ENCODE measurements at places on chromosomes 13 and 19. TPM values are rescaled to one million over a fixed set of nuclear protein-coding genes. Genes with fewer than 3 reads are reported as not detected.

GRCh38 chr13:43071824-43072223 lies 48.4 kb downstream of the DNAJC15 start:
- DNase-seq: no peak
- H3K4me3 ChIP-seq: no peak overlapping the region
- H3K27ac ChIP-seq: no peak overlapping the region
- no peaks in the 10 kb centered on the region for H3K36me3 ChIP-seq

- no peaks in the 10 kb centered on the region for H3K4me1 ChIP-seq
- no peaks in the 10 kb centered on the region for H3K27me3 ChIP-seq
- H3K4me3 ChIP-seq: no peak overlapping the region
- H3K36me3 ChIP-seq: no peaks in the 10 kb centered on the region
- H3K27ac ChIP-seq: no peak overlapping the region
These were observed 785.8 kb upstream of the SLC10A2 start for GRCh38 chr13:103852036-103852435.

DNA sequence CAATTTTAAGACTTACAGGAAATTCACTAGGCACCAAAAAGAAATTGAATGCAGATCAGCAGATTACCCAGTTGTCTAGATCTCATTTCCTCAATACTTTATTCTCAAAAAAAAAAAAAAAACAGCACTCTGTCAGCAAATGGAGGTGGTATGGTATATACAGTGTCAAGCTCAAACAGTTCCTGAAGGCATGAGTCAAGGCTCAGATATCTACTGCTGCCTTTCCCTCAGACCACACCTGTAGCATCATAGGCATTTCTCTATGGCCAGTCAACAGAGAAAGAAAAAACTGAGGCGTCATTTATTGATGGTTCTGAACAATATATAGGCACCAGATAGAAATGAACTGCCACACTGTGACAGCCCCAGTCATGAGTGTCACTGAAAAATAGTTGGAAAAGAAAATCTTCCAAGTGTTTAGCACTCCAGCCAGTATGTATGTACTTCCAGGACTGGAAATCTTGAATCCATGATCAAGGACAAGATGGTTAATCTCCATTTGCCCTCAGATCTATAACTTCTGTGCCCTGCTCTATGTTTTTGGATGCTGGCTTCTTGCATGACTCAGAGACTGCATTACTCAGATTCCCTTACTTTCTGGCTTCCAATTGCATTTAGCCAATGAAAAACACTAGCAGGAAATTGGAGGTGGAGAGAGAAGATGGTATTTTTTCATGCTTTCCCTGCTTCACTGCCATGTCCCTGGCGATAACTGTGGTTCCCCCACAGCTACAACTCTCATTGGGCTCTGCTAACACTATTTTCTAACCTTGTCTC lies 8.4 kb upstream of the COG3 start:
- H3K36me3 ChIP-seq: no peaks in the 10 kb centered on the region
- DNase-seq: no peak
- no peak overlapping the region for H3K4me3 ChIP-seq
- H3K4me1 ChIP-seq: no peaks in the 10 kb centered on the region
- H3K27ac ChIP-seq: no peak overlapping the region
- H3K27me3 ChIP-seq: no peaks in the 10 kb centered on the region

- H3K27me3 ChIP-seq: no peaks in the 10 kb centered on the region
- no peak overlapping the region for H3K4me3 ChIP-seq
- no peak for DNase-seq
- no peaks in the 10 kb centered on the region for H3K4me1 ChIP-seq
- no peak overlapping the region for H3K27ac ChIP-seq
- H3K36me3 ChIP-seq: no peaks in the 10 kb centered on the region
These were observed 141.0 kb upstream of the TMTC4 start for GRCh38 chr13:100815476-100816046.

GRCh38 chr13:28490061-28490460 lies 4.9 kb downstream of the FLT1 start:
- H3K36me3 ChIP-seq: no peaks in the 10 kb centered on the region
- no peak overlapping the region for H3K4me3 ChIP-seq
- H3K4me1 ChIP-seq: peaks cover 4% of the 10 kb centered on the region
- H3K27ac ChIP-seq: no peak overlapping the region
- no peak for DNase-seq

GRCh38 chr19:7509625-7510024 lies 6.3 kb upstream of the ZNF358 start:
- DNase-seq: peak; percentile 67
- no peaks in the 10 kb centered on the region for H3K36me3 ChIP-seq
- H3K4me3 ChIP-seq: no peak overlapping the region
- H3K27me3 ChIP-seq: 0 out of 2 replicates have a peak, but pooled peaks cover 6% of the 10 kb centered on the region
- no peak overlapping the region for H3K27ac ChIP-seq

GRCh38 chr13:99045396-99045795 lies 67.5 kb upstream of the DOCK9 start:
- no peak for DNase-seq
- no peaks in the 10 kb centered on the region for H3K36me3 ChIP-seq
- no peaks in the 10 kb centered on the region for H3K4me1 ChIP-seq
- H3K27ac ChIP-seq: no peak overlapping the region
- no peaks in the 10 kb centered on the region for H3K27me3 ChIP-seq

- no peak for DNase-seq
- H3K4me3 ChIP-seq: no peak overlapping the region
- no peak overlapping the region for H3K27ac ChIP-seq
- no peaks in the 10 kb centered on the region for H3K36me3 ChIP-seq
- no peaks in the 10 kb centered on the region for H3K27me3 ChIP-seq
- H3K4me1 ChIP-seq: no peaks in the 10 kb centered on the region
These were observed 6.2 kb downstream of the ZNF709 start for GRCh38 chr19:12478234-12478941.

- no peaks in the 10 kb centered on the region for H3K4me1 ChIP-seq
- no peak overlapping the region for H3K4me3 ChIP-seq
- no peaks in the 10 kb centered on the region for H3K27me3 ChIP-seq
- no peak overlapping the region for H3K27ac ChIP-seq
- no peaks in the 10 kb centered on the region for H3K36me3 ChIP-seq
These were observed 20.2 kb downstream of the ATP8A2 start for GRCh38 chr13:25391932-25392331.

DNA sequence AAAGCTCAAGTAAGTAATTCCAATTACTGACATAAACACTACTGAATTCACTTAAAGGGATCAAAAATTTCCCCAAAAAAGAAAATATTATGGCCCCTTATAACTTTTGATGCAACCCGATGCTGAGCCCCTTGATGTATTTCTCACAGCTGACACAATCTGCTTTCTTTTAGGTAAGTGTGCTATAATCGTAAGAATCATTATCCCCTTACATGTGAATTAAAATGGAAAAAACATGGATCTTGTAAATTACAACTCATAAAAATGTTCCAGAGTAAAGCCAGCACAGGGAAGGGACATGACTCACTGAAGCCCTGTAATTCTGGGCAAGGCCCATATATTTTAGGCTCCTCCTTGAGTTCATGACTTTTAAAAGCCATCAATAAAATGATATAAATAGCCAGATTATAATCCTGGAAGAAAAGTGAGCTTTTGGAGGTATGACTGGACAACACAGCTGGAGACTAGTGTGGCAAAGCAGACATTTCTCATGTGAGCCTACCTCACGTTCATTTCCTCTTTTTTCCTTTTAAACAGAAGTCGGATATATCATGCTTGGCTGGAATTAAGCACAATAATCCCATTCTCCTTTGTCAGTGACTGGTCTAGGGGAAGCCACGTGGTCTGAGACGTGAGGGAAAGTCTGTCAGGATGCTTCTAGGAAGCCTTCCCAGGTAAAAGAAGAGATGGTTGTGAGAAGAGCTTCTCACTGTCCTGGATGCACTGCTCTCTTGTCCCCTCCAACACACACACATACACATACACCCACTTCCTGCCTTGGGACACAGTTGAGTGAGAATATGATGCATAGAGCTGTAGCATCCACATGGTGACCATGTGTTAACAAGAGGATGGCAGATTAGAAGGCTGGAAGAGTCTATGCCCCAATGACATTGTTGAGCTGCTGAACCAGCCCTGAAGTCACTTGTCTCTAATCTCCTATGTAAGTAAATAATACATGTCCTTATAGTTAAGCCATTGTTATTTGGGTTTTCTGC lies 165.4 kb downstream of the RGCC start:
- H3K27ac ChIP-seq: no peak overlapping the region
- no peaks in the 10 kb centered on the region for H3K36me3 ChIP-seq
- H3K4me3 ChIP-seq: no peak overlapping the region
- H3K27me3 ChIP-seq: no peaks in the 10 kb centered on the region
- DNase-seq: no peak

- H3K27ac ChIP-seq: no peak overlapping the region
- no peaks in the 10 kb centered on the region for H3K27me3 ChIP-seq
- no peak for DNase-seq
- no peak overlapping the region for H3K4me3 ChIP-seq
- H3K4me1 ChIP-seq: no peaks in the 10 kb centered on the region
These were observed 33.3 kb downstream of the UFM1 start for GRCh38 chr13:38382946-38383345.

DNA sequence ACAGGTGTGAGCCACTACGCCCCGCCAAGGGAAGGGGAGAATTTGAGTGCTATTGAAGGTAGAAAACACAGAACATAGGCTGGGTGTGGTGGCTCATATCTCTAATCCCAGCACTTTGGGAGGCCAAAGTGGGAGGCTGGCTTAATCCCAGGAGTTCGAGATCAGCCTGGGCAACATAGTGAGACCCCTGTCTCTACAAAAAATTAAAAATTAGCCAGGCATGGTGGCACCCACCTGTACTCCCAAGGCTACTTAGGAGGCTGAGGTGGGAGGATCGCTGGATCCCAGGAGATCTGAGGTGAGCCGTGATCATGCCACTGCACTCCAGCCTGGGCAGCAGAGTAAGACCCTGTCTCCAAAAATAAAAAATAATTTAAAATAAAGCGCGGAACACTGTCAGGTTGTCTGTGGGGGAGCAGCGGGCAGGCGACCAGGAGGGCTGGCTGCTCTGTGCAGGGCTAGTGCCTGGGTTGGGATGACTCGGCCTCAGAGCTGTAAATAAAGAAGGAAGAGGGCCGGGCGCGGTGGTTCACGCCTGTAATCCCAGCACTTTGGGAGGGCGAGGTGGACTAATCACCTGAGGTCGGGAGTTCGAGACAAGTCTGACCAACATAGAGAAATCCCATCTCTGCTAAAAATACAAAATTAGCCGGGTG lies 41.0 kb downstream of the LTBP4 start:
- H3K27me3 ChIP-seq: no peaks in the 10 kb centered on the region
- H3K36me3 ChIP-seq: no peaks in the 10 kb centered on the region
- peaks cover 3% of the 10 kb centered on the region for H3K4me1 ChIP-seq
- DNase-seq: no peak
- H3K4me3 ChIP-seq: no peak overlapping the region

GRCh38 chr13:93260591-93260990 lies 34.0 kb downstream of the GPC6 start:
- no peaks in the 10 kb centered on the region for H3K4me1 ChIP-seq
- H3K36me3 ChIP-seq: no peaks in the 10 kb centered on the region
- no peak overlapping the region for H3K27ac ChIP-seq
- DNase-seq: no peak
- H3K4me3 ChIP-seq: no peak overlapping the region

DNA sequence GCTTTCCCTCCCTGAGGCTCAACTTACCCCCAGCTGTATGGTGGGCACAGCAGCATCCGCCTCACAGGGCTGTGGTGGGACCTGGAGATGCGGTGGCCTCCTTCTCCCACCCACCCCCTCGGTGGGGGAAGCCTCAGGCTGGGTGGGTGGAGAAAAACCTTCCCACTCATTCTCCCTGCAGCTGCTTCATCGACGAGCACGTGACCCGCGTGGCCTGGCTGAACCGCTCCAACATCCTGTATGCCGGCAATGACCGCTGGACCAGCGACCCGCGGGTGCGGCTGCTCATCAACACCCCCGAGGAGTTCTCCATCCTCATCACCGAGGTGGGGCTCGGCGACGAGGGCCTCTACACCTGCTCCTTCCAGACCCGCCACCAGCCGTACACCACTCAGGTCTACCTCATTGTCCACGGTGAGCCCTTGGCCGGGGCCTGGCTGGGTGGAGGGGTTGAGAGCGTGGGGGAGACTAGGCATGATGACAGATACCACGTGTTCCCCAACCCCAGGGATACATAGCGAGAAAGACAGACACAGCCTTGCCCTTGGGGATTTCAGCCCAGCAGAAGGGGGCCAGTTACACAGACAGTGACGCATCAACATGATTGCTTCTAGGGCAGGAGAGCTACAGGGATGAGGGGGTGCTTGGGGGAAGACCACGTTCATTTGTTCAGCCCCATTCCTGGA lies 12.2 kb downstream of the IGLON5 start:
- peaks cover 5% of the 10 kb centered on the region for H3K27me3 ChIP-seq
- no peak overlapping the region for H3K27ac ChIP-seq
- H3K4me3 ChIP-seq: no peak overlapping the region

- no peaks in the 10 kb centered on the region for H3K27me3 ChIP-seq
- no peaks in the 10 kb centered on the region for H3K4me1 ChIP-seq
- no peak overlapping the region for H3K27ac ChIP-seq
- DNase-seq: no peak
- no peak overlapping the region for H3K4me3 ChIP-seq
These were observed 84.0 kb downstream of the LACC1 start for GRCh38 chr13:43963726-43964125.

DNA sequence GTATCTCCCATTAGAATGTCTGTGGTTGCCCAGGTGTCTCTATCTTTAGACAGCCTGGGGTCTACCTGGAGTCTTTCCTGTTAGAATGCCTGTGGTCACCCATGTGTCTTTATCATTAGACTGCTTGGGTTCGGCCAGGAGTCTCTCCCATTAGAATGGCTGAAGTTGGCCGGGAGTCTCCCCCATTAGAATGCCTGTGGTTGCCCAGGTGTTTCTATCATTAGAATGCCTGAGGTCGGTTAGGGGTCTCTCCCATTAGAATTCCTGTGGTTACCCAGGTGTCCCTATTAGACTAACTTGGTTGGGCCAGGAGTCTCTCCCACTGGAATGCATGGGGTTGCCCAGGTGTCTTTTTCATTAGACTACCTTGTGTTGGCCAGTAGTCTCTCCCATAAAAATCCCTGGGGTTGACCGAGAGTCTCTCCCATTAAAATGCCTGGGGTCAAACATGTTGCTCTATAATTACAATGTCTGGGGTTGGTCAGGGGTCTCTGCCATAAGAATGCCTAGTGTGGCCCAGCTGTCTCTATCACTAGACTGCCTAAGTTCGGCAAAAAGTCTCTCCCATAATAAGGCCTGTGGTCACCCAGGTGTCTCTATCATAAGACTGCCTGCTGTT lies 1448.7 kb downstream of the UQCRFS1 start:
- H3K27ac ChIP-seq: no peak overlapping the region
- no peaks in the 10 kb centered on the region for H3K4me1 ChIP-seq
- no peak overlapping the region for H3K4me3 ChIP-seq
- peaks cover 48% of the 10 kb centered on the region for H3K27me3 ChIP-seq

DNA sequence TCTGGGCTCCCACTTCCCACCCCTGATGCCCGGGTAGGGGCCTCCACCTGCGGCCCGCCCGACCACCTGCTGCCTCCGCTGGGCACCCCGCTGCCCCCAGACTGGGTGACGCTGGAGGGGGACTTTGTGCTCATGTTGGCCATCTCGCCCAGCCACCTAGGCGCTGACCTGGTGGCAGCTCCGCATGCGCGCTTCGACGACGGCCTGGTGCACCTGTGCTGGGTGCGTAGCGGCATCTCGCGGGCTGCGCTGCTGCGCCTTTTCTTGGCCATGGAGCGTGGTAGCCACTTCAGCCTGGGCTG lies 7.9 kb downstream of the DBP start:
- H3K27me3 ChIP-seq: no peaks in the 10 kb centered on the region
- H3K4me3 ChIP-seq: no peak overlapping the region
- H3K36me3 ChIP-seq: no peaks in the 10 kb centered on the region
- DNase-seq: no peak
- peaks cover 16% of the 10 kb centered on the region for H3K4me1 ChIP-seq

Gene DHDH
- polyA plus RNA-seq: 2.8 TPM

Gene CGB8
- polyA plus RNA-seq: 0.09 TPM

Gene HCN2
- 1.0 TPM for polyA plus RNA-seq

Gene SLC5A5
- polyA plus RNA-seq: 2.2 TPM

Gene LILRA6
- not detected for polyA plus RNA-seq

Gene ZNF69
- polyA plus RNA-seq: 5.6 TPM

Gene TMPRSS9
- 0.15 TPM for polyA plus RNA-seq

Gene PAK4
- 107 TPM for polyA plus RNA-seq
